ENCODE measurements at places on chromosomes 6 and 20. TPM values are rescaled to one million over a fixed set of nuclear protein-coding genes. Genes with fewer than 3 reads are reported as not detected.
A peak's percentile ranks its signal among the peaks of the same experiment; 100 is the strongest.

Gene MAP1LC3A
- total RNA-seq = 30.6 TPM

Gene TRIM10
- 7.8 TPM for total RNA-seq

Gene GPR63
- total RNA-seq = 1.3 TPM

GRCh38 chr6:43078691-43079090 lies 2.6 kb downstream of the PTK7 start:
- DNase-seq = no peak

DNA sequence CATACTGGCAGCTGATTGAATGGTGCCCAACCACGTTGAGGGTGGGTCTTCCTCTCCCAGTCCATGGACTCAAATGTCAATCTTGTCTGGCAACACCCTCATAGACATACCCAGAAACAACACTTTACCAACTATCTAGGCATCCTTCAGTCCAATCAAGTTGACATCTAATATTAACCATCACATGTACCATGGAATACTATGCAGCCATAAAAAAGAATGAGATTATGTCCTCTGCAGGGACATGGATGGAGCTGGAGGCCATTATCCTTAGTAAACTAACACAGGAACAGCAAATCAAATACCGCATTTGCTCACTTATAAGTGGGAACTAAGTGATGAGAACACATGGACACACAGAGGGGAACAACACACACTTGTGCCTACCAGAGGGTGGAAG lies 206.9 kb upstream of the RNF217 start:
- DNase-seq = no peak

GRCh38 chr6:16681260-16681873 lies 79.9 kb downstream of the ATXN1 start:
- no peak for DNase-seq

- DNase-seq = peak; percentile 87
Observed at GRCh38 chr6:26158581-26159356, 71.5 kb downstream of the HFE start.

- no peak for DNase-seq
Observed at GRCh38 chr6:105051941-105052471, 95.1 kb downstream of the LIN28B start.

DNA sequence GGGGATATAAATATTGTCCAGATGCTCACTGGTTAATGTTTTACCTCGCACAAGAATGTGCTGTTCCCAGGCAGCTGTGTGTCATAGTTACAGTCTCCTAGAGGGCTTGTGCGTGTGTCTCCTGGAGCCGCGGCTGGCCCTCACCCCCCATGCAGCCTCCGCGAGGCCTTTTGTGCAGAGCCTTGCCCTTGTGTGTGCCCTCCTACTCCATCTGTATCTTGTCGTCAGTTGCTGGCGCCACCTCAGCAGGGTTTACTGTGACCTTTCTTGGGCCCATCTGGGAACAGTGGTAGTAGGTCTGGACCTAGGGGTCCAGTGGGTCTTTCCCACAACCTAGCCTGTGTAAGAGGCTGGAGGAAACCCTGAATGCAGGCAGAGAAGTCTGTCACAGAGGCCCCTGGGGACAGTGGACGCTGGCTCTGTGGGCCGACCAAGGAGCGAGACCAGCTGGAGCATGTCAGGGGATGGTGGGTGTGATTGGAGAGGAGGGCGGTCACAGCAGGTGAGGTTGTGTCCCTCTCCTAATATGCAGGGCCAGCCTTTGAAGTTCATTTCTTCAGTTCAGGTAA lies 35.2 kb downstream of the PPP1R14C start:
- no peak for DNase-seq

- DNase-seq = peak; percentile 89
Observed at GRCh38 chr6:113856625-113857555, at the start of gene MARCKS. Gene MARCKS, plus strand, starts transcription at chr6:113857345. Its CDS starts 401 bp downstream, at chr6:113857746.

DNA sequence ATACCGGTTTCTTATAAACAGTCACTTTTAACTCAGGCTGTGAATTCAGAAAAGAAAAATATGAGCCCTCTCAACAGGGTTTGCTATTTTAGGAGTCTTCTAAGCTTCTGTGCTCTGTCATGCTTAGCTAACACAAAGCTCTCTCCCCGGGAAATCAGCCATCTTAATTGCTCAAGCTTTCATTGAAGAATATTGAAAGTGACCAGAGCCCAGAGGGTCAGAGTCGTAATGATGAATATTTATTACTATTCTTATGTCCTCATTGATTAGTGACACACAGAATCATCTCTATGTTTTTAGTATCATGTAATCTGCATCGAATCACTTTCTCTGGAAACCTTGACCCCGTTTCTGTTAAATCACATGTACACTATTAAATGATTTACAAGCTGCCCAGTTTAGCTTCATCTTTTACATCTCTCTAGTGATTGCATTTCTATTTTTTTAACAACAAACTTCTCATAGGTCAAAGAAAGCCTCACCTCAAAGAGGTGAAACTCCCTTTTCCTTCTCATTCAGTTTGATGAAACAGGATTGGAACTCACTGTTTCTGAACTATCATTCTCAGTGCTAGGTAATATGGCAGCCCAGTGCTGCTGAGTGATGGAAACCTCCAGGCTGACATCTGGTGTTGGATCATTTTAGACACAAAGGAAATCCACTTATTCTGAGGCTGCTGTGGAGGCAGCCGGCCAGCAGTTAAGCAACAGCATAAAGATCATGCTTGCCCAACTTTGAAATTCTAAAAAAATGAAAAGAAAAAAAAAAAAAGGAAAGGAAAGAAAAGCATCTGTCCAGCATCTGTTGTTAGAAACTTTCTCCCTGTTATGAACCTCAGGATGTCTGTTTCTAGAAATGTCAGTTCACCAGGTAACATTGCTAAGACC lies 96.3 kb downstream of the RFPL4B start:
- DNase-seq = peak; percentile 11

- no peak for DNase-seq
Observed at GRCh38 chr6:49764571-49765236, 20.5 kb upstream of the CRISP3 start.

DNA sequence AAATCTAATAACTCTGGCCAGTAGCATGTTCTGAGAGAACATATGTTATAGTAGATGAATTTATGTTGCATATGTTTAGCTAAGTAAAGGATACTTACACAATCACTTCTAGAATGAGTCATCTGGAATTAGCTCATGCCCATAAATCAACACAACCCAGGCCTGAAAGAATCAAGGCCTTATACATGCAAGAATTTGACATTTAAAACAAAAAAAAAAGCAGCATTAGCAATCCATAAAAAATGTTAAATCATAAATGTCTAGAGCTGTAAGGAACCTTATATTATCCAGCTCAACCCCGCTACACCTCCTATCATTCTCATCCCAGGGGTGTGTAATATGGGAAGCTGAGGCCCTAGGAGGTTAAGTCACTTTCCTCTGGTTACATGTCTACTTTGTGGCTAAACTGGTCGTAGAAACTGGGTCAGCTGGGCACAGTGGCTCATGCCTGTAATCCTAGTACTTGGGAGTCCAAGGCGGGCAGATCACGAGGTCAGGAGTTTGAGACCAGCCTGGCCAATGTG lies 105.2 kb upstream of the CARMIL1 start:
- DNase-seq = no peak

GRCh38 chr6:89731924-89732567 lies 87.5 kb downstream of the MDN1 start:
- DNase-seq = no peak

DNA sequence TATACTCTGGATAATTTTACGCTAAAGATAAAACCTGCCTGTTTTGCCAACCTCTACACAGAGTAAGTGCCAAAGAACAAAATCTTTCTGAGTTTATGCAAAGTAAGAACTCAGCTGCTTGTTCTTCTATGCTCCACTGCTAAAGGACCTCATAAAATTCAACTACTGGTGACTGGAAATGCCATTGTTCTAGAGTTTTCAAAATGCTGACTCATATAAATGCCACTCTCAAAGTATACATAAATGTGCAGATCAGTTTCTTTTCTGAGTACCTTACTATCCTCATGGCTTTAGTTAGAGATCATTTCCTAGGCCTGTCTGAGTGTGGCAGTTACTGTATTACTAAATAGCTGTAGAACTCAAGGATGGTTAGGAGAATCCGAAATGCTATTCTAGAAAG lies 45.6 kb downstream of the LYRM4 start:
- no peak for DNase-seq

DNA sequence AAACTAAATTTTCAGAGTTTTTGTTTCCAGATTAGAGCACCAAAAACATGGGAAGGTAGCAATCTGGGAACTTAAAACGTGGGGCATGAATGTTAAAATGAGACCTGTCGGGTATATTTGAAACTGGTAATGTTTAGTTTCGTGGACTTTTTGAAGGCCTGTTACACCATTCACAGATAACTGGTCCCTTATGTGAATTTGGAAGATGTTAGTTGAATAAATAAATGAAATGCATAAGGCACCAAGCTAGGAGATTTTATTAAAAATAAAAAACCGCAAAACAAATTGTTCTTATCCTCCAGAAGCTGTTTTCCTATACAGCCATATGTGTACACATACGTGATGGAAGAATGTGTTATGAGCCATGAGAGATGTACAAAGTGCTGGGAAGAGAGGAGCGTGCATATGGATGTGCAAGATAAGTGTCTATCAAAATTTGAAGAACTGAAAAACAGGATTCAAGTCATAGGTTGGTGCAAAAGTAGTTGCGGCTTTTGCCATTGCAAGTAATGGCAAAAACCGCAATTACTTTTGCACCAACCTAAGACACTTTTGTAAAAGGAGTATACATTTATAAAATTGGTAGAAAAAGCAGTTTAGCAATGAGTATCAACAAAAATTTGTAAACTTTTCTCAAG lies 700 bp upstream of the MCUR1 start:
- no peak for DNase-seq

- DNase-seq = no peak
Observed at GRCh38 chr20:35731469-35731788, 10.6 kb downstream of the RBM39 start.

DNA sequence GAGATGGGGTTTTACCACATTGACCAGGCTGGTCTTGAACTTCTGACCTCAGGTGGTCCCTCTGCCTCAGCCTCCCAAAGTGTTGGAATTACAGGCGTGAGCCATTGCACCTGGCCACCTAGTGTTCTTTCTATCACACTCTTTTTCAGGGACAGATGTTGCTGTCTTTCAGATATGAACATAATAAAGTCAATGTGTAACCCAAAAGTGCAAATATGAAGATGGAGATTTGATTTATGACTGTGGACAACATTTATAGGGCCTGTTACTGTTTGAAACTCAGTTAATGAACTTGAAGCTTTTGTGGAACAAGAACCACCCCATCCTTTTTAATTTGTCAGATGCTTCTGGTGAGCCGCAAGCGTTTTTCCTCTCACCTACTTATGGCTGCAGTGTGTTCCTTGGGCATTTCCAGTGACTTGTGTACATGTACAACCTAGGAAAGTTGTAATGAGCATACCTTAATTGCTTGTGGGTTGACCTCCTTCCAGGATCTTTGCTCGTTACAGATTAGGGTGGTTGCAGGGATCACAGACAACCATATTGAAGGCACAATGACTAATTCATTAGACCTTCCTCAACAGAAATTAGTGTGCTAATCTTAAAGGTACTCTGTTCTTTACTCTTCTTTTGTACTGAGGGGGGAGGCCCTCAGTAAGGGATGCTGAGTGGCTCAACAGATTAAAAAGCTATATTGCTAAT lies 6.8 kb downstream of the TBPL1 start:
- DNase-seq = no peak

DNA sequence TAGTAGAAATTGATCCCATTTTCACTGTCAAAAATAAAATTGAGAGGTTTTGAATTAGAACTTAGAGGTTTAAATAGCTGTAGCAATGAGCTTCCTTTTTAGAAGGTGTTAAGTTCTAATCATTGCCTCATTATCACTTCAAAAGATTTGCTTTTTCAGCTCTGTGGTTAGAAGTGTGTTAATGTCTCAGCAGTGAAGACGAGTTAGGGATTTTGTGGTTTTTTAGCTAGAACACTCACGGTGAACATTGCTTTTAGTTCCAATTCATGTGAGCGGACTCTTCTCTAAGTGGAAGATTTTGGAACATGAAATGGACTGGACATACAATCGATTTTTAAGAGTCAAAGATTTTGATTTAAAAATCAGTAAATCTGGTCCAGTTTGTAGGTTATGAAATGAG lies 12.7 kb upstream of the IFNGR1 start:
- no peak for DNase-seq

DNA sequence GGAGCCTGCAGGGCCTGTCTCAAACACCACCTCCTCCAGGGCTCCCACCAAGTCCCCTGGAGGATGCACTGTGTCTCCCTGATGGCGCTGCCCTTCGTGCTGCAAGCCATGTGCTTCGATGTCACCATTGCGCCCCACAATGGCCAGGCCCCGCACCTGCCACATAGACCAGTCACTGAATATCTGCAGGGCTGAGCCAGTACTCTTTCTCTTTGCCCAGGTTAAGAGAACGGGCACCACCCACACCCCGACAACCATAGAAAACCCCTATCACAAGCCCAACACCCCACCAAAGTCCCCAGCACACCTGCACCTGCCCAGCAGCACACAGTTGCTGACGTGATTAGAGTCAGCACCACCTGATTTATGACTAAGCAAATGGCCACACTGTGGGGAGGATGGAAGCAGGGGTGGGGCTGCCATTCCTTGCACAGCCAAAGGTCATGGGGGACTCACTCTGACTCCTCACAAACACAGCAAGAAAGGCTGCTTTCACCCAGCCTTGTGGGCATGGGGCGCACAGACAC lies 104.3 kb downstream of the SLC23A2 start:
- no peak for DNase-seq

DNA sequence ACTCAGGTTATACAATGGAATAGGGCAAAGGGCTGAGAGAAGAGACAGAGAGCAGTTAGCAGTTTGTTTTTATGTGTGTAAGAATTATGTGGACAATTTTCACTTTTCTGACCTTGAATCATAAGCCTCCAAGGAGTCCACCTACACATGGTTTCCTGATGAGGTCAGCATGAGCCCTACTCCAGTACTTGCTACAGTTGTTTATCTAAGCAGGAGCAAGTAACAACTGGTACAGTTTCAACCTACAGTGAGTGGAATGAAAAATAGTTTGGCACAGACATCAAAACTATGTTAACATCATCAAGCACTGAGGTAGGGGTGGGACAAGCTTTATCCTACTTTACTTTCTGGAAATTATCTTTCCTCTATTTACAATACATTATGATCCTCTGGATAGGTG lies 426.7 kb upstream of the ID4 start:
- no peak for DNase-seq

DNA sequence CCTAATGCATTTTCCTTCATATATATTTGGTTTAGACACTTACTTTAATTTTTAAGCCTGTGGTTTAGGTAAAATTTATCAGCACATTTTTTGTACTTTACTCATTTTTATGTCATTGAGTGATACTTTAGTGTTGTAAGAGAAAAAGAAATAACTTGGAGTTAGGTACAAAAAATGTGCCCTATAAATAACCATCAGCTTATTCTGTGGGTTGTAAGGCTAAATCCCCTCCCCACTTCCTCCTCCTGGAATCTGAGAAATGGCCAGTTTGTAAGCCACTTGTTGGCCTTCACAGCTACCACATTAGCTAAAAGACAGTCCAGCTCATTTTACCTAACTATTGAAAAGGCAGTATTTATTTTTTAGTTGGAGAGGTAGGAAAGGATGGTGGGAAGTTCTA lies 576.3 kb downstream of the PKHD1 start:
- no peak for DNase-seq
